ENCODE measurements at places on chromosomes 11 and 22.
A peak's percentile ranks its signal among the peaks of the same experiment; 100 is the strongest.

GRCh38 chr11:9231848-9232177 lies 33.3 kb downstream of the DENND5A start:
- DNase-seq, result peak; percentile 20

DNA sequence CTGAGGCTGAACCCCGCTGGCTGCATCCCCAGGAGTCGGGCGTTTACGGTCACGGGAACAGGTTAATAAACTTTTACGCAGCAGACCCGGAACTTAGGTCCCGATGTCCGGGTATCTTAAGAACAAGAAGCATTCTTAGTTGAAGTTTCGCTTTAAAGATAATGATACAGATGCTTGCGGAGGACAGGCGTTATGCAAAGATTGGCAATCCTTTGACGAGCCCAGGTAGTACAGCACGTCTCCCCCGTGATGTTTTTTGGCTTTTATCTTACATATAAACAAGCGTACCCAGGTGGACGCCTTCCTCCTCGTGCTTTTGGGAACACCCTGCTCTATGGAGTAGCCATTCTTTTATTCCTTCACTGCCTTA lies 871 bp upstream of the TOLLIP start:
- DNase-seq, result no peak

DNA sequence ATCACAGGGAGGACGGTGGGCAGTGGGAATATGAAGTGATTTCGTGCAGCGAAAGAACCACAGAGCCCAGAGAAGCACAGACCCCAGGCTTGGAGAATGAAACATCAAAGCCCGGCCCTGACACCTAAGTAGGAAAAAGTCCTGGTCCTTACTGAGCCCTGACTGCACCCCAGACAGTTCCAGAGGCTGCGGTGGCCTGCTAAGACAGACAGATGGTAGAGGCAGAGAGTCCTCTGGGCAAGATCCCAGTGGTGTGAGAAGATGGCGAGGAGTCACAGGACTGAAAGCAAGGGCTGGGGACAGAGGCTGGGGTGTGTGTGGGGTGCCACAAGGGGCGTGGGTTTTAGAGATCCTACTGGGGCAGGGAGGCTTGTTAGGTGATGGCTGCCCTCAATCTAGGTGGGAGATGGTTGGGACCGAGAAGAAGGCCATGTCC lies 3.7 kb downstream of the CBX6 start:
- DNase-seq, result no peak

DNA sequence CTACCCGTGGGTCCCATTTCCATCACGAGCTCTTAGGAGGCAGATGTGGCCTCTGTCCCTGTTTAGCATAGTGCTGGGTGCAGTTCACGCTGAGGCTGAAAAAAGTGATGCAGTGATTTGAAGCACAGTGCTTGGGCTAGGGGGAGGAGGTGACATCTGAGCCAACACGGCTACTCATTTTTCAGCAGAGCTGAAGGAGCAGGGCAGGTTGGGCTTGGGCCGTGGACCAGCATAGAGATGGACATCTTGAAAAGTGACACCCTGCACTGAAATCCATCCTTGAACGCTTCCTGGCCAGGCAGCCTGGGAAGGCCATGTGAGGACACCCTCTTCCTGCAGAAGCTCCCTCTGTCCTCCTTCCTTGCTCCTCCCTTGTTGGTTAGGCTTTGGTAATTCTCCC lies 66.4 kb downstream of the ADAMTS15 start:
- DNase-seq, result no peak

GRCh38 chr11:92536883-92537282 lies 312.3 kb downstream of the FAT3 start:
- DNase-seq, result no peak

DNA sequence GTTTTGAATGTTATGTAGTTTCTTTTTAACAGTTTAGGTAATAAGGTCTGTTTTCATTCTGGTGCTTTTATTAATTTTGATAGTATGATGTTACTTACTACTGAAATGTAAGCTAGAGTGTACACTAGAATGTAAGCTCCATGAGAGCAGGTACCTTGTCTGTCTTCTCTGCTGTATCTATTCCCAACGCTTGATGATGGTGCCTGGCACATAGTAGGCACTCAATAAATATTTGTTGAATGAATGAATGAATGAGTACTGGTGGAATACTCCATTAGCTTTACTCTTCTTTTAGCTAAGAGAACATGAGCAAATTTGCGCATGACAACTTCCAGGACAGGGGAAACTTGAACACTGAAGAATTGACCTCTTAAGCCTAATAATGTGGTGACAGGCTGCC lies 6.6 kb upstream of the NAT10 start:
- DNase-seq, result no peak

GRCh38 chr11:16160146-16160545 lies 196.2 kb downstream of the SOX6 start:
- no peak for DNase-seq

DNA sequence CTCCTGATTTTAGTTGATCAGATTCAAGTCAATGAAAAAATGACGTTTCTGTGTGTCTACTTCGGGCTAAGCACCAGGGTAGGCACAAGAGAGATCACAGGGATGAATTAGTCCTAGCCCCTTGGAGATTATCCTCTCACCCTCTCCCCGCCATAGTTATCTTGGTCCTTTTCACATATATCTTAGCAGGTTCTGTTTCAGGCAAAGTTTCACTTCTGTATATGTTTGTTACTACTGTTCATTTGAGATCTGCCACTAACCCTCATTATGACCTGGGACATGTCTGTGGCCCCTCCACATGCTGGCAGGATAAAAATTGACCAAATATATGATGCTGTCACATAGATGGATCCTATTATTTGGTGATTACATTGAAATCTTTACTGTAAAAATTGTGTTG lies 186.1 kb downstream of the AASDHPPT start:
- DNase-seq, result no peak

DNA sequence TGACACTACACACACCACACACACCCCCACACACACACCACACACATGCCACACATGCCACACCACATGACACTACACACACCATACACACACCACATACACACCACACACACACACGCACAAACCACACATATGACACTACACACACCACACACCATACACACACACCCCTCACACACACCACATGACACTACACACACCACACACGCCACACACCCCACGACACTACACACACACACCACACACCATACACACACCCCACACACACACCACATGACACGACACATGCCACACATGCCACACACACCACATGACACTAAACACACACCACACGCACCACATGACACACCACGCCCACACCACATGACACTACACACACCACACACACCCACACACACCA lies 101.8 kb upstream of the ASPHD2 start:
- DNase-seq, result no peak

- DNase-seq, result no peak
Measured at GRCh38 chr11:105324156-105324555, 184.6 kb upstream of the CARD18 start.

- DNase-seq, result no peak
Measured at GRCh38 chr11:14029971-14030920, 67.7 kb downstream of the SPON1 start.

GRCh38 chr22:41482319-41482935 lies 13.5 kb downstream of the ACO2 start:
- no peak for DNase-seq

DNA sequence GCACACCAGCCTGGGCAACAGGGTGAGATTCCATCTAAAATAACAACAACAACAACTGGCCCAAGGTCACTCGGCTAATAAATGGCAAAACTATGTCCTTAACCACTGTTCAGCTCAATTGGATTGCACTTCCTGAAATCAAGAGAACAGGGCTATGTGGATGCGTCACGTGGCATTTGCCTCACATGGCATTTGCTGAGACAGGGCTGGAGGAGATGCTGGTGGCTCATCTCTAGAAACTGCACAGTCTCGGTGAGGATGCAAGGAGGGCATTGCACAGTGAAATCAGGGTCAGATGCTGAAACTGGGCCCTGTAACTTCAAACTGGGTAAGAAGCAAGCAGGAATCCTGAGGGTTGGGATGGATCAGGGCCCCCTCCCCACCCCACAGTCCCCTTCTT lies 171.9 kb downstream of the BUD13 start:
- DNase-seq, result no peak

DNA sequence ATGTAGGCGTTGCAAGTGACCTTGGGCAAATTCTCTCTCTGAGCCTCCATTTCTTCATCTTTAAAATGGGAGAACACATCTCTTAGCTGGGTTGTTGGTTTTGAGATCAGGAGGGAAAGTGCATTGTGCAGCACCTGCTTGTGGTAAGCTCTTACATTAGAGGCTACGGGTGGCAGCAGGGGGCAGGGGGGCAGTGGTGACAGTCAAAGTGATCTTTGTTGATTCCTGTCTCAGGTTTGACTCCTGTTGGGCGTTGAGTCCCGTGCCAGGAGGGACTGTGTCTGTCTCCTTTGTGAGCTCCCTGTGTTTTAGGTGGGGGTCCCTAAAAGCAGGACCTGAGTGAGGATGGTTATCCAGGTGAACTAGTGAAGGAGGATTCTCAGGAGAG lies 101.7 kb downstream of the TP53I11 start:
- DNase-seq, result no peak

- no peak for DNase-seq
Measured at GRCh38 chr11:17719028-17719937, at the start of gene MYOD1. Gene MYOD1, plus strand, starts transcription at chr11:17719571. Its CDS starts 212 bp downstream, at chr11:17719783.

DNA sequence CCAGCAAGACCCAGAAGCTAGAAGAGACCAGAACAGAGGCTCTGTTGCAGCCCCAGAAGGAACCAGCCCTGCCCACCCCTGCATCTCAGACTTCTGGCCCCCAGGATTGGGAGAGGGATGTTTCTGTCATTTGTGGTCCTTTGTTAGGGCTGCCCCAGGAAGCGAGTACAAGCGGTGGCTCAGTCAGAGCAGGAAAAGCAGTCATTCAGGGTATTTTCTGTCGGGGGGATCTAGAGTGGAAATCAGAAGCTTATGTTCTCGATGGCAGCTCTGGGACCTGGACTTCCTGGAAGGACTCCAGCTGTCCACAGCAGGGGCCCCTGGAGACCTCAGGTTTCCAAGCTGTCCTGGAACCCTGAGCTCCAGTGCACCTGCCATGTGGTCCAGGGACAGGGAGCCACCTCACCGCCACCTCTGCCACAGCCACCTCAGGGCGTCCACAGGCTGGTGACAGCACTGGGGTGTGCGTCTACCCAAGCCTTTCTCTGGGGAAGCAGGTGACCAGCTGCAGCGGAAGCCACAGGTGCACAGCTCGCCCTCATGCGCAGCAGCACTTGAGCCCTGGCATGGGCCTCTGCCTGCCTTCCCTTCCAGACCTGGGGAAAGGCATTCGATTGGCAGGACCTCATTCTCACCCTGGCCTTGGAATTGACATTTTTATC lies 2.6 kb downstream of the KRTAP5-5 start:
- DNase-seq, result no peak

- DNase-seq, result no peak
Measured at GRCh38 chr11:120505801-120506425, 5.6 kb upstream of the GRIK4 start.

- no peak for DNase-seq
Measured at GRCh38 chr11:101940901-101941520, 24.7 kb upstream of the ANGPTL5 start.

DNA sequence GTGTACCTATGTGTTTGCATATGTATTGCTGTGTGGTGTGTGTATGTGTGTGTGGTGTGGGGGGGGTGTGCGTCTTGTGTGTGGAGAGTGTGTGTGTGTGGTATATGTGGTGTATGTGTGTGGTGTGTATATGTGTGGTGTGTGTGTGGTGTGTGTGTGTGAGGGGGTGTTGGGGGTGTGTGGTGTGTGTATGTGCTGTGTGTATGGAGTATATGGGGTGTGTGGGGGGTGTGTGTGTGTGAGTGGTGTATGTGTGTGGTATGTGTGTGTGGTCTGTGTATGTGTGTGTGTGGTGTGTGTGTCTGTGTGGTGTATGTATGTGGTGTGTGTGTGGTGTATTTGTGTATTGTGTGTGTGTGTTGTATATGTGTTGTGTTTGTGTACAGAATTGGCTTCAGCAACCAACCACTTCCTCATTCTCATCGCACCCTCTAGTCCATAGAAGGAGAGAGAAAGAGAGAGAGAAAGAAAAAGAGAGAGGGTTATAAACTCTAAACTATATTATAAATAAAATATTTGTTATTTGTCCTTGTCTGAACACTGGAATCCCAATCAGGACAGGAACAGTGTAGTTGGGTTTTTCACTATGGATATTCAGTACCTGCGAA lies 13.7 kb downstream of the SAA4 start:
- no peak for DNase-seq

DNA sequence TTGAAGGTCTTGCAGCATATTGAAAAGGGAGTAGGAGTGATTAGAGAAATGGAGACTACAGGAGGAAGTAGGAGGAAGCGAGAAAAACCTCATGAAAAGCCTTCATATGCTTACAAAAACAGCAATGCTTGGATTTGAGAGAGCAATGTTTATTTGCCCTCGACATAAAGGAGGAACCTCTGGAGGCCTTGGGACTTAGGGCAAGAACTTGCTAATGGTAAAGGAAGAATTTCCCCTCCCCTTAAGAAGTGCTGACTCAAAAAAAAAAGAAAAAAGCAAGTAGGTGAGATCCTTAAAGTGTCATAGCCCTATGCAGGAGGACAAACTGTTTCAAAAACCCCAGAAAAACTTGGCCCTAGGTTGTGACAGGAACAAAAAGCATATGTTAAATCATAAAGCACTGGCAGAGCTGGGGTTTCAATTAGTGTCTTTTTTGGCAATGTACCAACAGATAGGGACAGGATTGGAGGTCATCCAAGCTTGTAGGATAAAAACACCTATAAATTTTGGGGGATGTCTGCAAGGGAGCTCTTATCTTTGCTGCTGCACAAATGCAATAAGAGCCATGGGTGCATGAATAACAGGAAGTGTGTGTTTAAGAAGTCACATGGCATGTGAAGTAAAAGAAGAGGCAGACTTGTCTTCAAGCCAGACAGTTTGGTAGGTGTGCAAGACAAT lies 4.9 kb downstream of the GLYAT start:
- DNase-seq, result no peak

GRCh38 chr11:454801-455565 lies 4.9 kb downstream of the PTDSS2 start:
- DNase-seq, result no peak

DNA sequence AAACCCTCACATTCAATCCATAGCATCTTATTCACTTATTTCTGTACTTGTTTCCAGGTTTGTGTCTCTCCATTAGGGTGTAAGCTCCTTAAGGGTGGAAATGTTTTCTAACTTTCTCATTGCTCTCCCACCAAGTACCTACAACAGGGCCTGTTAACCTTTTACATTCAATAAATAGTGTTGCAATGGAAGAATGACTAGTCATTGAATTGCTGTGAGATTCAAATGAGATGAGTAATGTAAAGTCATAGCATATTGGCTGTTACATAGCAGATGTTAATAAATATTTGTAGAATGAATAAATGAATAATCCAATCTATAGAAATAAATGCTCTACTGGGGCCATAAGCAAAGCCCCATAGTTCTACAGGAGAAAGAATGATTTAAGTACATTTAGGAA lies 75.4 kb upstream of the DDI1 start:
- peak; percentile 82 for DNase-seq

DNA sequence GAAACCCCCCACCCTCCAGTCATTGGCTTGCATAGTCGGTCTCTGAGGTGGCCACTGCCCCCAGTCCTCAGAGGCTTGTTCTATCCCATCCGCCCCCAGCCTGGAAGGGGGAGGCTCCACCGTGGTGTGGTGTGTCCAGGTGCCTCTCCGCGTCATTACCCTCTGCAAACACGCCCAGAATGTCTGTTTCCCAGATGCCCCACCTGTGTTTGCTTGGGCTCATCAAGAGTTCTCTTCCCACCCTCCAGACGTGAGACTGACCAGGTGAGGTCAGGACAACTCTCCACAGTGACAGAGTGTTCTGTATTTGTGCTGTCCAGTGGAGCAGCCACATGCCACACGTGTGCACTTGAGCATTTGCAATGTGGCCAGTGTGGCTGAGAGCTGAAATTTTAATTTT lies 24.9 kb downstream of the LRRC10B start:
- DNase-seq, result no peak

- DNase-seq, result no peak
Measured at GRCh38 chr22:24428751-24429410, 1.5 kb downstream of the ADORA2A start.

- no peak for DNase-seq
Measured at GRCh38 chr11:118634431-118635236, 27.2 kb downstream of the PHLDB1 start.

All from fibroblast of skin of left biceps (primary cell).